ENCODE measurements at places on chromosomes 4 and X.

DNA sequence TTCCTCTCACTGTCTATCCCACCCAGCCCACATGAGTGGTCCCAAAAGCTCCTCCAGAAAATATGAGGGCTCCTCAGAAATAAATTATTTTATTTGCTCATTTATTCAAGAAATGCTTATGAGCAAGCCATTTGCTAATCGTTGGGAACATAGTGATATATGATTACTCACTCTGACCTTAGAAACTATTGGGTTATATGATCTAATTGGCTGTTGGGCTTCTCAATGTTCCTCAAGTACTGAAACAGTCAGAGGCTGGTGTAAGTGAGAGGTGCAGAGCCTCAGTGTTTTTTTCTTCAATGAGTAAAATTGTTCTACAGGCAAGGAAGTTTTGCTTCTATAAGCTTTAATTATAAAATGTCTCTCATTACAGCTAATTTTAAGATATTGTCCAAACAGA is 893.8 kb upstream of the INTU start:
- no peak for DNase-seq

DNA sequence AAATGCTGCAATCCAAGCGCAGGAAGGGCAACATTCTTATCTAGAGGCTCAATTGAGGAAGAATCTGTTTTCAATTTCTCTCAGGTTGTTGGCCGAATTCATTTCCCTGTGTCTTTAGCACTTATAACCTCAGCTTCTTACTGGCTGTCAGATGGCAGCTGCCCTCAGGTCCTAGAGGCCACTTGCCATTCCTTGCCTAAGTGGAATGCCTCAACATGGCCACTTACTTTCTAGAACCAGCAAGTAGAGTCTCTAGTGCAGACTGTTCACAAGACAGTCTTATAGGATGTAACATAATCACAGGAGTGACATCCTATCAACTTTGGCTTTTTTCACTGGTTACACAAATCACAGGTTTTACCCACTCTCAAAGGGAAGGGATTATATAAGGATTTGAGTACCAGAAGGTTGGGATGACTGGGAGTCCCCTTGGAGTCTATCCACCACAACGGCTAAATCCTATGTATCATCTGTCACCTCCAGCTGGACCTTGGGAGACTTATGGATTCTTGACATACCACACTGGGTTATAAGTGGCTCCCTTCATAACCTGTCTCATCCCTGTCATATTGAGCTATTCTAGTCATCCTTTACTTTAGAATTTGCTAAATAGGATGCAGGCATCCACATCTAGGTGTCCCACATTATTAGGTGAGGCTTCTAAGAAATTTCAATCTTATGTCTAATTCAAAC is 297.9 kb upstream of the CTSO start:
- DNase-seq = no peak

DNA sequence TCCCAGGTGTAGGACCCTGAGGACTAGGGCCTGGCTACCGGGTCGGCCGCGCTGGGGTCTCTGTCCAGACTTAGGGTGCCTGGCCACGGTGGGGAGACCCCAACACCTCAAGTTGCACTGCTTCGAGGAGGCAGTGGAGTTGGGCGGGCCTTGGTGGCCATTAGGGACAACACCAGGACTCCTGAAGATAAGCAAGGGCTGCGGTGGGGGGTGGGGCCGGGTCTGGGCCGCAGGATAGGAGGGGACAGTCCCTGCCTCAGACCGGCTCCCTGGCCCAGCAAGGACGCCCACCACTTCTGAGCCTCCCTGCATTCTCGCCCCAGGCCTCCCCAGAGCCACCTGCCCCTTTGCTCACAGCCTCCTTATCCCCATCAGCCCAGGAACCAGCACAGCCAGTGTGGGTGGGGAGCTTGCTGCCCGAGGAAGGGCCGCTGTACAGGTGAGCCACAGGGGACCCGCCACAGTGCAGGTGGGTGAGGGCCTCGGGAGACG is 5.5 kb upstream of the MXD4 start:
- no peak for DNase-seq

GRCh38 chr4:37989398-37990260 is 29.4 kb downstream of the PTTG2 start:
- DNase-seq = no peak

GRCh38 chrX:17376431-17377077 is 1.6 kb downstream of the NHS start:
- DNase-seq = peak; percentile 15

DNA sequence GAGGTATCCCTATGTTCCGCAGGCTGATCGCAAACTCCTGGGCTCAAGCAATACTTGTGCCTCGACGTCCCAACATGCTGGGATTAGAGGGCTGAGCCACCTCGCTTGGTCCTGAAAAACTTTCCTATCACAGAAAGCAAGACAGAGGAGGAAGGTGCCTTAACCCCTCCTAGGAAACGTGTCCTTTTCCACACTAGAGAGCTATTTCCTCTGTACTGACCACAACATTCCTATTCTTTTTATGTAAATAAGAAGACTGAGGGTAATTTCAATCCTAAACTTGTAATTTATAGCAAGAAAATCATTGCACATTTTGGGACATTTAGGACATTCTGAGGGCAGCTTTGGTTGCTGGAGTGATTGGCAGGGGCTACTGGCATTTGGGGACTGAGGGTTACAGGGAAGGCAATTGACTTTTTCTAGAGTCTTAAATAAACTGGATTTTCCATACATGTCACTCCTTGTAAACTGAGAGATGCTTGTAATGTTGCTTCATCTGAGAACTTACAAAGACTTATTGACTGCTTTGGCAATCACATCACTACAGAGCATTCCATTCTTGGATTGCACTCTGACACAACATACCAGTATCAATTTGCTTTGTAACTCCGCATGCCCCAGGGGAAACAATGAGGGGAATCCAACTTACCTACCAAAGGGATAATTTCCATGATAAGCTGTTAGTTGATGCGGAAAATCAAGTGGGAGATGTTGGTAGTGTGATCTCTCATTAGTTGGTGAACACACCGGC is 15.6 kb downstream of the XAGE3 start:
- DNase-seq = no peak

Measured in GM23338 (cell line).